ENCODE measurements at places on chromosomes 4 and X.
A peak's percentile ranks its signal among the peaks of the same experiment; 100 is the strongest.

DNA sequence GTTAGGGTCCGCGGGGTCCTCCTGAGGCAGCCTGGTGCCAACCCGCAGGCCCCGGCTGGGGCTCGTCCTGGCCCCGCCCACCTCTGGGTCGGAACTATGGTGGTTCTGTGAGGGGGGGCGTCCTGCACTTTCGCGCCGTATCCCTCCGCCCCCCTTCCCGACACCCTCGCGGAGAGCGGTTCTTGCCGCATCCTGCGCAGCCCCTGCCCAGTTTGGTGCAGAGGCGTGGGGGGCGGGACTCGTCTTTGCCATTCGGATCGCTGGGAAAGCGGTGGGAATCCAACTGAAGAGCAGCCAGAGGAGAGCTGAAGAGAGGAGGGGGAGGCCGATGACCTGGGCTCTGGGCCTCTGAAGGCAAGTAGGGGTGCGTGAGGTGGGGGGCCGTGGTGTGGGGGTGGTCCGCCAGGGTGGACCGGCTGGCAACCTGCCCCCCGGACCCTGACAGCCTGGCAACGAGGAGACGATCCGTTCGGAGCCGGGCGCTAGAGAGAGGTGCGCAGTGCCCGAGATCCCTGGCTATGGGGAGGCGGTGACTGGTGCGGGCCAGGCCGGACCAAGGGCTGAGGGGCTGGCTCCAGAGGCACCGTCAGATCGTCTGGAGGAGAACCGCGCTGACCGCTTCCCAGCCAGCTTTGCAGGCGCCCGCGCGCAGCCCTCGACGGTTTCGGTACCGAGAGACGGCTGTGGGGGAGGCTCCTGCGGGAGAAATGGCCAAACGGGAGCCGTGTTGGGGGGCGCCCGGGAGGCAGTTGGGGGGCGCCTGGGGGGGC, at the start of gene GPRASP1:
Gene GPRASP1, plus strand, starts transcription at position 242 of the 770 bp plus-strand sequence. CDS start 2,431 bp downstream, outside the sequence.
- DNase-seq, result peak; percentile 27

GRCh38 chrX:100647095-100647494, 3.1 kb downstream of the SRPX2 start:
- no peak for DNase-seq

DNA sequence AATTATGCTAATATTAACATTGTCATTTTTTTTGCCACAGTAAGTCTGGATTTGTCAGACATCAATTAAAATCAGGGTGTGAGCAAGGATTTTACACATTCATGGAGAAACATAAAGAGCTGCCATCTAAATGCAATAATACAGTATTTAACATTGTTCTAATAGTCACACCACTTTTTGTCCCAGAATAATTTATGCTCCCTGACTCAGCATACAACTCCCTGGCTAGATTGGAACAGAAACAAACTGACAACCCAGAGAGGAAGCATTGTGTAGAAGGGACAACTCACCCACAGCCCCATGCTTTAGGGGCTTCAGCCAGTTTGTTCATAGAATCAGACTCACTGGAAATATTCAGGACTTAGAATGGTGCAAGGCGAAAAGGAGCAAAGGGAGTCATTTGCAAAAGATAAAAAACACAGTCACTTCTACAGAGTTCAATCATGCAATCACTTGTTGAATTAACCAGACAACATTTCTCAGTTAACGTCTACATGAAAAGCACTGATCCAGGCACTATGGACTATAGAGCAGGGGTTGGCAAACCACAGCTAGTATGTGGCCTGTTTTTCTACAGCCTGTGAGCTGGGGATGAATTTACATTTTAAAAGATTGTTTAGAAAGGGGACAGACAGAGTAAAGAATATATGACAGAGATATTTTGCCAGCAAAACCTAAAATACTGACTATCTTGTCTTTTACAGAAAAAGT, 26.4 kb upstream of the SEC24B start:
- DNase-seq, result no peak

DNA sequence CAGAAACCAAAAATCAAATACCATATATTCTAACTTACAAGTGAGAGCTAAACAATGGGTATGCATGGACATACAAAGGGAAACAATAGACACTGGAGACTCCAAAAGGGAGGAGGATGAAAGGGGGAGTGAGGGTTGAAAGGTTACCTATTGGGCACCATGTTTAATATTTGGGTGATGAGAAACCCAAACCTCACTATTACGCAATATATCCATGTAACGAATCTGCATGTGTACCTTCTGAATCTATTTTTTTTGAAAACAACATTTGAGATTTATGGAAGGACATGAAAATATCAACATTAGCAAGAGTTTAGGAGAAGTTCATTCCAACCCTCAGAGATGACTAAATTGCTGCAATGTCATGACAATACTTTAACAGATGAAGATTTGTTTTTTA, 586.1 kb downstream of the GBA3 start:
- DNase-seq, result no peak

GRCh38 chrX:31091819-31092218, 20.0 kb upstream of the FTHL17 start:
- DNase-seq, result no peak

Data from stimulated activated CD8-positive, alpha-beta memory T cell treated with anti-CD3 and anti-CD28 coated beads, Interleukin-4, amount 100 ng/mL, for 4 hours (primary cell).